ENCODE measurements at places on chromosomes 12 and 14.

- peak; percentile 19 for DNase-seq
Observed at GRCh38 chr12:96687719-96688118, 198.3 kb downstream of the CFAP54 start.

GRCh38 chr12:41186026-41186425, 2.1 kb upstream of the PDZRN4 start:
- DNase-seq = no peak

- no peak for DNase-seq
Observed at GRCh38 chr12:123160801-123161487, 10.1 kb upstream of the PITPNM2 start.

DNA sequence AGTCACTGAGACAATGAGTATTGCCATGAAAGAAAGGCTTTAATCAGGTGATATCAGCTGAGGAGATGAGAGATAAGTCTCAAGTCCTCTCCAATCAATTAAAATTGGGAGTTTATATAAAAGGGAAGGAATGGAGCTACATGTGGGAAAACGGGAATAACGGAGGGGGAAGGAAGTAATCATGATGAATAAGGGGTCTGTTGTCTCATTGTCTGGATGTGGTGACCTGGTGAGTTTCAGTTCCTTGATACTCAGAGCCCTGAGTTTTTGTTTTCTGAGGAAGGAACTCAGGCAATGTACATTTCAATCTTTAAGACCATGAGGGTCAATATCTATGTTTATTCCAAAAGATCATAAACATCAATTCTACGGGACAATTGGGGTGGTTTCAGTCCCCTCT, 198.8 kb downstream of the KITLG start:
- no peak for DNase-seq

DNA sequence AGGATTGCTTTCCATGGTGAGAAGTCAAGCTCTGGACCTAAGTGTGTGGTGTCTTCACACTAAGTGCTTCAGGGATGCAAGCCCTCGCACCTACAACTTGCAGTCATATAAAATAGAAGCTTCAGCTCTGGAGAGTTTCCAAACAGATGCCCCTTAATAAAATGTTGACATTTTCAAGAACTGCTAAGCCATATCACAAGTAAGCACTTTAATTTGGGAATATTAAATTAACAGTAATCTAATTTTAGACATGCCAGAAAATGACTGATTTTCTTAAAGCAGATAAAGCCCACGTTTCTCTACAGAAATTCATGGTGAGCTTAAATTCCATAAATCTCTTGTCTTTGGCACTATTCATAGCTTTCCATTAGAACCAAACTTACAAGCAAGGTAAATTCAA, 600.1 kb upstream of the FLRT2 start:
- DNase-seq = no peak

- DNase-seq = peak; percentile 95
Observed at GRCh38 chr14:99035712-99036610, 236.0 kb downstream of the BCL11B start.

GRCh38 chr14:39877577-39878190, 445.5 kb upstream of the FBXO33 start:
- DNase-seq = no peak

DNA sequence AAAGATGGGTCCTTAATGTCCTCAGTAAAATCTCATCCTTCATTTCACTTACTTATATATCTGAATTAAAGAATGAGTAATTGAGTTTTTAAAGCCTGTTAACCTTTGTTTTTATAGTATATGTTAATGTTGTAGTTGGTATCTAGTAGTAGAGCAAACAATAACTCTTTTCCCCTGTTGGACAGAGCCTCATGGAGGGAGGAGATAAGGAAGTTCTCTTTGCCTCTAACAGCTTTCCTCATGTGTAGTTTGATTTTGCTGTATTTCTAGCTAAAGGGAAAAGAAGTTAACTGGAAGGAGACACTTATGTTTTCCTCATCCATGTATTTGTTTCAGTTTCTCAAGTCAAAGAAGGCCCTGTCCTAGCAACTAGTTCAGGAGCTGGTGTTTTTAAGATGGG, 55.3 kb downstream of the RAD52 start:
- DNase-seq = no peak

GRCh38 chr14:95862243-95862642, 14.4 kb upstream of the TUNAR start:
- DNase-seq = no peak

DNA sequence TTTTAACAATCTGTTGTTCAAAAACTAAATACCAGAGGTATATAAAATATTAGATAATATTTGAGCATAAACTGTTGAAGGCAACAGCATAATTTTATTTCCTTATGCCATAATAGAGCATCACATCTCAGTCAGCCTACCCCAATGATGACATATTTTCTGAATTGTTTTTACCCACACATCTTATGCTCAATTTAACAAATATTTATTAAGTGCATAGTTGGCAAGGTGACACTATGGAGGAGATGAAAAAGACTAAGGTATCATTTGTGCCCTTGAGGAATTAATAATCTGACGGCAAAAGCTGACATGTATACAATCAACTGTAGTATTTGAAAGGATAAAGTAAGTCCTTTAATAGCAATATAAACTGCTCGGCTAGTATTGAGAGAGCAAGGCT, 102.4 kb downstream of the SYT1 start:
- DNase-seq = no peak

GRCh38 chr14:25537846-25538455, 488.0 kb upstream of the STXBP6 start:
- no peak for DNase-seq

GRCh38 chr12:7154901-7155470, 24.8 kb downstream of the CLSTN3 start:
- DNase-seq = no peak

GRCh38 chr14:102799684-102800562, 22.7 kb downstream of the TRAF3 start:
- peak; percentile 47 for DNase-seq

DNA sequence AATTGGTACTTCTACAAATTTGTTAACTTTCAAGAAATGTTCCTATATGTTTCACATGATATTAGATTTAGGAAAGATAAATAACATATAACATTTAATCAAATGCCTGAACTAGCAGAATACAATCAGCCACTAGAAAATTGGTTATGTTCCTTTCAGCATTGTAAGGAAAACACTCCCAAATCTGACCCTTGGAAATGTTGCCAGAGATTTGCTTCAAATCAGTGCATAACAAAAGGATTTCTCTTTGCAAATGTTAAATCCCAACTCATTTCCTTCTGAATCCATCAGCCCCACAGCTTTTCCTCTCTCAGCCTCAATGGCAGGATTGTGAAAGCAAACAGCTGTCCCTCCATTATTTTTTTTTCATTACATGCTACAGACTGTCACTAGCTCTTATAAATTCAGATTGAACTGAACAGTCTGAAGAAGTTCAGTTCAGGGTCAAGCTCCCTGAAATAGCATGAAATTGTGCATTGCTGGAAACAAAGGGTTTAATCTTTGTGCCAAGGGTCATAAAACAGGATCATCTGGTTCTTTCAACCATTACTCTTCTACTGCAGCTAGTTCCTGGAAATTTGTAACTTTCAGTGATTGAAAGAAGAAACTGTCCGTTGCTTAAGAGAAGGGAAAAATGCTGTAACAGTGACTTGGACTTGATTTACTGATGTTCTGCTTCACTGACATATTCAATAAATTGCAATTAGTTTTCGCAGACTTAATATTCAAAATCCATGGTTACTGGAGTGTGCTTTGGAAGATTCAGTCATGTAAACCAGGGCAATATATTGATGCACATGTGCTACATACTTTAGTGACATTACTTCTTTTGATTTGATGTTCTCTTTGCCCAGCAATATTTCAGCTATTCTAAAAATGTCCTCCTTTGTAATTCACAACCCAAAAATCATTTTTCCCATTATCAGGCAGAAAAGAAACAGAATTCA, 246.4 kb downstream of the RPL10L start:
- peak; percentile 28 for DNase-seq

GRCh38 chr12:76687981-76688380, 75.9 kb upstream of the ZDHHC17 start:
- DNase-seq = peak; percentile 40

- no peak for DNase-seq
Observed at GRCh38 chr12:62750941-62751809, 183.8 kb downstream of the PPM1H start.

GRCh38 chr12:12461923-12462315, 100.7 kb downstream of the DUSP16 start:
- no peak for DNase-seq

- DNase-seq = no peak
Observed at GRCh38 chr12:86634456-86635410, 378.5 kb upstream of the MGAT4C start.

- DNase-seq = no peak
Observed at GRCh38 chr12:115308918-115309317, 624.9 kb upstream of the TBX3 start.

- no peak for DNase-seq
Observed at GRCh38 chr12:94135896-94136295, 12.5 kb upstream of the PLXNC1 start.

DNA sequence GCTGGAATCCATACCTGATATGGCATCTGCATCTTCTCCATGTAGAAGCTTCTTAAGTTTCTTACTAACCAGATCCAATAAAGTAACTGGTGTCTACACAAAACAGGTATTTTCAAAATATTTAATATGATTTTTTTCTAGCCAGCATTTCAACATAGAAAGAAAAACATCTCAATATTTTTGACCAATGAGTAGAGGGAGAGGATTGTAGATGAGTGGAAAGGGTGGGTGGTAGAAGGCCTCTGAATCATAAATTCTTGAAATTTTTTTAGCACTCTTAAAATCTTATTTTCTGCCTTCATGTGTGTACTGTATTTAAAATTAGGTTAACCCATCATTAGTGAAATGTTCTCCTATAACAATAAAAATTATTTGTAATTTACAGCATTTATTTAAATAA, 18.0 kb downstream of the DEPDC4 start:
- DNase-seq = no peak

GRCh38 chr12:121128908-121129810, 3.5 kb upstream of the P2RX7 start:
- peak; percentile 73 for DNase-seq

GRCh38 chr14:89757313-89757939, 197.1 kb downstream of the EFCAB11 start:
- DNase-seq = no peak

GRCh38 chr14:51880835-51881580, 20.6 kb downstream of the GNG2 start:
- DNase-seq = no peak

- no peak for DNase-seq
Observed at GRCh38 chr14:24066496-24067132, 4.7 kb upstream of the CPNE6 start.

GRCh38 chr14:76924371-76925096, 98.3 kb downstream of the LRRC74A start:
- peak; percentile 64 for DNase-seq

DNA sequence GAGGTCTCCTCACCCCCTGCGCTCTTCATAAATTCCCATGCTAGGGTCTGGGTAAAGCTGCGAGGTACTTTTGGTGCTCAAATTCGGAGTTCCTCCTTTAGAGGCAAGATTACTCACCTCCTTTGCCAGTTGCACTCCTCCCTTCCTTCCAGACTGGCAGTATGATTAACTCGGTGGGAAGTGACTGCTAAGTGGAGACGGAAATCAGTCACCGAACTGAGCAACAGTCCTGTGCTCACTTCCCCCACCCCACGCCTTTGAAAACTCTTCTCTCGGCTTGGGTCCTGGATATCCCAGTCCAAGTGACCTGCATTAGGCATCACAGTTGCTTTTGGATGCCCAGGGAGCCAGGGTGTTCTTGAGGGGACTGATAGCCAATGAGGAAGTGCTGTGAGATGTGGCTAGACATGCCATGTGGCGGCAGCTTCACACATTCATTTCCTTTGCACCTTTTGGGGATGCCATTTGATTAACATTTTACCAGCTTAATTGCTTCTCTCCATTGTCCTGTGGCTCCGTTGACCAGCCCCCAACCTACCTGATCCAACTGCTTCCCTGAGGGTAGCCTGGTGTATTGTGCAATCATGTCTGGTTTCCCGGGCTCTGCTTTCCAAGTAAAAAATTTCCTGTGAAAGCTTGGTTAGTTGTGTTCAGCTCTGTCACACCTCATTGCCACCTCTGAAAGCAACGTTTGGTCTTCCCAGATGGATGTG, 840 bp downstream of the PNP start:
- DNase-seq = peak; percentile 30

- DNase-seq = no peak
Observed at GRCh38 chr12:52019113-52019770, 12.5 kb downstream of the TAMALIN start.

GRCh38 chr12:128914908-128915563, 61.8 kb downstream of the GLT1D1 start:
- DNase-seq = no peak

GRCh38 chr12:53806721-53807120, 54.9 kb upstream of the CISTR start:
- no peak for DNase-seq

GRCh38 chr12:98106031-98106683, 409.2 kb upstream of the TMPO start:
- DNase-seq = no peak

GRCh38 chr14:99554757-99555531, 49.1 kb downstream of the CCDC85C start:
- DNase-seq = no peak

DNA sequence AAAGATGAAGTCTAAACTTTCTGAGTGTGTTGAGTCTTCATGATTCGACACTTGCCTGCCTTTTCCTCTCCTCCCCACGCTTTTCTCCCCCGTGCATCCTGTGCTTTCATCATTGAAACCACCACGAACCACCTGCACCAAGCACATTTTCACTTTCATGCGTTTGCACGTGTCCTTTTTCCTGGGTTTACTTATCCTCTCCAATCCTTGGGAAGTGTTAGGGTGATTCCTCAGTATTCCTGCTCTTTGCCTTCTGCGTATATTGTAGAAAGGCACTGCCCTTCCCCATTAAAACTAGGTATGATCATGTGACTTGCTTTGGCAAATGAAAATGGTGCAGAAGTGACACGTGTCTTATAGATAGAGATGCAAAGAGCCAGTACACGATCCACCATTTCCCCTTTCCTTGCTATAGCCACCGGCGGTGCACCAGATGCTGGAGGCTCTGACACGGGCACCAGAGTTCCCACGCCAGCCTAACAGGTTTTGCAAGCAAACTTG, 106.6 kb downstream of the BRMS1L start:
- DNase-seq = no peak

GRCh38 chr14:98114122-98114895, 1157.7 kb downstream of the BCL11B start:
- no peak for DNase-seq

GRCh38 chr12:10673659-10674384, at the start of gene STYK1:
STYK1 (minus strand) TSS chr12:10674052; CDS start chr12:10634618, 39,434 bp downstream.
- DNase-seq = peak; percentile 46

Data from femur (tissue), 1 donor.